SJCRH30 (cell line): ENCODE measurements at places on chromosomes 4 and X. TPM values are rescaled to one million over a fixed set of nuclear protein-coding genes. Genes with fewer than 3 reads are reported as not detected.

Gene RTL3
- total RNA-seq = 0.05 TPM in 1 of 2 replicates, not detected in the other

Gene C4orf51
- total RNA-seq = not detected in 2 replicates

Gene GAGE13
- not detected in 2 replicates for total RNA-seq

Gene TACC3
- total RNA-seq = 68.3 and 74.7 TPM in 2 replicates

Gene F8A2
- not detected in 2 replicates for total RNA-seq

Gene HAUS7
- 29.6 and 29.8 TPM in 2 replicates for total RNA-seq

Gene DDIT4L
- total RNA-seq = 7.3 and 8.4 TPM in 2 replicates

Gene NR3C2
- total RNA-seq = 0.28 and 0.63 TPM in 2 replicates

Gene UGT2B15
- not detected in 2 replicates for total RNA-seq

Gene SMIM31
- total RNA-seq = not detected in 2 replicates
